ENCODE measurements at places on chromosomes 11 and 22.

GRCh38 chr11:78100261-78100660, 20.6 kb upstream of the NDUFC2 start:
- no peak for DNase-seq

- DNase-seq, result no peak
Measured at GRCh38 chr11:118226296-118226695, 1.5 kb upstream of the JAML start.

DNA sequence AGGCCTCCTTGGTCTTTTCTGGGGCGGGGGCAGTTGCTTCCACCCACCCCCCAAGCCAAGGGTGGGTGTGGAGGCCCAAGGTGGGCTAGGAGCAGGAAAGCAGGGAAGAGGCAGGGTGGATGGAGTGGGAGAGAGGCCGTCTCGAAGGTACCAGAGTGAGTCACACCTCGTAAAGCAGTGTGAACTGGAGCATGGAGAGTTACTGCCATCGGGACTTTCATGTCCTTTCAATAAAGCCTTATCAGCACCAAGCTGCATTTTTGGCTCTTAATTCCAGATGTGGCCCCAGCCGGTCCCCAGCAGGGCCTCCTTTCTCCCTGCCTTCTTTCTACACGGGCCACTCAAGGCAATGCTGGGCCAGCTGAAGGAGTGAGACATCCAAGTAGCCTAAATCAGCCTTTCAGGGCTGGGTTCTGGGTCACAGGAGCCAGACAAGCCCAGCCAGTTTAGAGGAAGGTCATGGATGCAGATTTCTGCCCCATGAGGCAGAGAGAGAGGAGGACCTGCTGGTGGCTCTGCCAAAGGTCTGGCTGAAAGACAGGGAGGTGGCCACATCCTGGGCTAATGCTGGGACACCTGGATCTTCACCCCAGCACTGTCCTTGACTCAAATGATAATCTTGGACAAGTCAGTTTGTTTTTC, 59.0 kb upstream of the CD82 start:
- no peak for DNase-seq

GRCh38 chr11:11177156-11177808, 175.8 kb downstream of the CSNK2A3 start:
- DNase-seq, result no peak

DNA sequence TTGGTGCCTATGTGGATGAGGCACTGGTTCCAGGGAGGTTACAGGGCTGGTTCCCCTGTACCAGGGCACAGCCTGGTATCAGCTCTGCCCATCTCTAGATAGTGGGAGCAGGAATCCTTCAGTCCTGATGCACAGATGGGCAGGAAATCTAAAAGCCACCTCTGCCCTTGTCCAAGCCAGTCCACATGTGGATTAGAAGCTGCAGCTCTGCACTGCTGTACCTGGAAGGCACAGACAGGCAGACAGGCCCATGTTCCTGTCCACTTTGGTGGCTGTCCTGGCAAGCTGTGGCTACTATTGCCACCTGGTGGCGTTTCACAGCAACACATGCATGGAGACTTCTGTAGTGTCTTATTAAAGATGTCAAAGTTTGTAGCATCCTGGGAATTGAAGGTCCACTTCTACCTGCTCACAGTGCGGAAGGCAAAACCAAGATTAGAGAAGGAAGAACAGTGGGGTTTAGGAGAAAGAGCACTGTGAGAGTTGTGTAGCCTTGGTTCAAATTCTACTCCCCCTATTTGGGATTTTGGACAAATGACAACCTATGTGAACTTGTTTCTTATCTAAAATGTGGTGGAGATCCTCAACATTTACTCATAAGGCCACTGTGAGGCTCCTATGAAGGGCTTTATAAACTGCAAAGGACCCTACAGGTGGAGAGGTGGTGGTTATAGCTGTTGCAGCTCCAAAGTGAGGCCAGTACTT, 30.1 kb downstream of the NAV2 start:
- DNase-seq, result peak; percentile 63

GRCh38 chr11:107172996-107173395, 154.7 kb upstream of the GUCY1A2 start:
- DNase-seq, result no peak

GRCh38 chr11:72069787-72070251, 10.5 kb downstream of the NUMA1 start:
- no peak for DNase-seq

DNA sequence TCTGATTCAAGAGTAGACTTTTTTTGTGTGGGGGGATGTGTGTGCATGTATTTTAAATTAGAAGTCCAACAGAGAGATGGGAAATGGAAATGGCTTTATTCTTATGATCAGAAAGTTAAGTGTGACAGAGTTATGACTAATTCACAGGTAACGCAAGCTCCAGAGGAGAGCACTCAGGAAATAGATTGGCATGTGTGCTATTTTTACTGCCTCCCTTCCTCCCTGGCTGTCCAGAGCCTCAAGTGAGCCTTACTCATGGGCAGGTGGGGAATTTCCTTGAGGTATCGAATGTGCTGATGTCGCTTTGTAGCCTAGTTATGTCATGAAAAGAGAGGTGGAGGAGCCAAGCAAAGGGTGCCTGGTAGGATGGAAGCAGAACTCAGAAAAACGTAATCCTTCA, 70.3 kb upstream of the BDNF start:
- DNase-seq, result no peak

DNA sequence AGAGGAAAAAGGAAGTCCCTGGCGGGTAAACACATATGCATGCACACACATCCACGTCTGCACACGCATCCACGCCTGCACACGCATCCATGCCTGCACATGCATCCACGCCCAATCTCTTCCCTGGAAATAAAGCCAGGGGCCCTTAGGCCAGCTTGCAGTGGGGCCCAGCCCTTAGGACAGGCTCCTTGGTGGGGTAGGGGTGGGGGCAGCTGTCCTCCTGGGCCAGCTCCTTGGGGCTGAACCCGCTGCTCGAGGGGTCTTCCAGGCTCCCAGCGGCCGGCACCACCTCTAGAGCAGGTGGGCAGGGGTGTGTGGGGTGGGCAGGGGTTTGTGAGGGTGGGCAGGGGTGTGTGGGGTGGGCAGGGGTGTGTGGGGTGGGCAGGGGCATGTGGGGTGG, 1.9 kb downstream of the C11orf21 start:
- DNase-seq, result no peak

- no peak for DNase-seq
Measured at GRCh38 chr11:57368106-57368844, 12.7 kb downstream of the PRG3 start.

- no peak for DNase-seq
Measured at GRCh38 chr11:13152736-13153541, 124.7 kb upstream of the BMAL1 start.

- DNase-seq, result no peak
Measured at GRCh38 chr22:45235851-45236342, 4.8 kb downstream of the KIAA0930 start.

- DNase-seq, result no peak
Measured at GRCh38 chr22:24435861-24436371, 8.5 kb downstream of the ADORA2A start.

DNA sequence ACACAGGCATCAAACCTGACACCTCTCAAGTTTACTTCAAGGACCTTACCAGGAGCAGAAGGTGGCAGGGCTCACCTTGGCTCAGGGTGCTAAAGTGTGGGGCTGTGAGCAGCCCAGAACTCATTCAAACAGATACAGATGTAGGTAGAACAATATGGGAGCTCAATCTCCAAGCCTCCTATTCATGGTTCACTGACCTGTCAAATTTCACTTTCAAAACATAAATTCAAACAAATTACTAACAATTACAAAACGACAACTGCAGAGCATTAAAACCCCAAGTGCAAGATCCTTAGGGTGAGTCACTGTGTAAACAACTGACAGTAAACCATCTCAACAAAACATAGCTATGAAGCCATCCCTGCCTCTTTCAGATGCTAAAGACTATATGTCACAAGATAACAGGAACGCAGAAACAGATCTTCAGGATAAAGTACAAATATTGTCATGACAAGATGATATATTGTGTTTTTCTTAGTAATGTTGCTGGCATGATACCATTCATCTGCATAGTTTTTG, 303.5 kb upstream of the ANO3 start:
- DNase-seq, result no peak

GRCh38 chr11:127470306-127470884, 469.8 kb upstream of the KIRREL3 start:
- no peak for DNase-seq

GRCh38 chr22:48333816-48334735, 1493.6 kb downstream of the BRD1 start:
- DNase-seq, result no peak

DNA sequence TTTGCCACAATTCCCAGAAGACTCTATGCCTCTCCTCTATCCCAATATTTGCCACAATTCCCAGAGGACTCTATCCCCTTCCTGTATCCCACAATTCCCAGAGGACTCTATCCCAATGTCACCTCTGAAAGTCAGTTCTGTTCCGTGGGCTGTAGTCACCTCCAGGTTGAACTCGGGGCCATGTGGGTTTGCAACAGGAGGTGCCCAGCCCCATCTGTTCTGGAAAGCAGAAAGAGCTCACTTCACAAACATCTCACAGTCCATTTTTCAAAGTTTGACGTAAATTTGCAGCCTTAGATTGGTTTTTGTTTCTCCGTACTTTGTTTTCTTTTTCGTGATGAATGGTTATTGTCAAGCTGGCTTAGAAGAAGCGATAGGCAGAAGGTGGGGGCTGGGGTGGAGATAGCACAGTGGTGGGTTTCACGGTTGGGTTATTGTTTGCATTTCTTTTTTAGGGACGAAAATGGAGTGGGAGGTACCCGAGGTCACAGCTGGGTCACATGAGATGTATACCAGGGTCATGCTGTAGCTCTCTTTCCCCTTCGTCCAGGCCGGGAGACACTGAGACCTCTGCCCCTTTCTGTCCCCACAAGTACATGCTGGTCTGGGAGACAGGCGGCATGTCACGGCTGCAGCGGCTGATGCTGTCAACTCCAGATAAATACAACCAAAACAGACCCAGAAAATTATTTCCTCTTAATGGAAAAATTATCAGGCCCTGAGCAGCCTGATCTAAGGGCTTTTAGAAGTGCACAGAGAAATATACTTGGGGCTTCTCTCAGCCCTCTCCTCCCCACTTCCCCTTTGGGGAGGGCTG, 374.5 kb downstream of the CADM1 start:
- no peak for DNase-seq

Measured in effector memory CD8-positive, alpha-beta T cell (primary cell).